ENCODE measurements at places on chromosomes 7 and 10.

- no peak for DNase-seq
These were observed 35.0 kb downstream of the ELFN1 start for GRCh38 chr7:1704811-1705738.

DNA sequence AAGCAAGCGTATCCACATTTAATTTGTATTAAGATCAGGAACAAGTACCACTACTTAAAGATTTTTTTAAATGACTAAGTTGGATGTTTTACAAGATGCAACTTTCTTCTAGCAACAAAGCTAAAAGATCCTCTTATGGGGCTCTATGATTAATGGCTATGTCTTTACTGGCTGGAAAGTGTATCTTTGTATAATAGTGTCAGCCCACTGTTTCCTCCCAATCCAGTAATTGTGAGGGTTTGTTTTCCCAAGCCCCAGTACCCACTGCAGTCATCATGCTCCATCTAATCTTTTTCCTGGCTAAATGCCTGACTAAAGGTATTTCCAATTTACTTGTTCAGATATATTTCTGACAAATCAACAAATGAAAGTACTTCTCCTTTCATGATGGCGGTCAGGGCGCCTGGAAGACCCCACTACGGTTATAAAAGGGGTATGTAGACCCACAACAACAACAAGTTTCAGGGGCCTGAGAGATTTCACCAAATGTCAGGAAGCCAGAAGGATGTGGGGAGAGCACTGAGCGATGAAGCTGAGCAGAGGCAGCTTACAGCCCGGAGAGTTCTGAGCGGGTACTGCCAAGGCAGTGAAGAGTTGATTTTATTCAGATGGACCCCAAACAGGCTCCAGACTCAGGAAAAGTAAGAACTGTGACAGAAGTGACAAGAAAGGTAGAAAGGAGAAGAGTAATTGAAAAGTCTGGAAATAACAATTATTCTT, 222.6 kb upstream of the KLF14 start:
- no peak for DNase-seq

DNA sequence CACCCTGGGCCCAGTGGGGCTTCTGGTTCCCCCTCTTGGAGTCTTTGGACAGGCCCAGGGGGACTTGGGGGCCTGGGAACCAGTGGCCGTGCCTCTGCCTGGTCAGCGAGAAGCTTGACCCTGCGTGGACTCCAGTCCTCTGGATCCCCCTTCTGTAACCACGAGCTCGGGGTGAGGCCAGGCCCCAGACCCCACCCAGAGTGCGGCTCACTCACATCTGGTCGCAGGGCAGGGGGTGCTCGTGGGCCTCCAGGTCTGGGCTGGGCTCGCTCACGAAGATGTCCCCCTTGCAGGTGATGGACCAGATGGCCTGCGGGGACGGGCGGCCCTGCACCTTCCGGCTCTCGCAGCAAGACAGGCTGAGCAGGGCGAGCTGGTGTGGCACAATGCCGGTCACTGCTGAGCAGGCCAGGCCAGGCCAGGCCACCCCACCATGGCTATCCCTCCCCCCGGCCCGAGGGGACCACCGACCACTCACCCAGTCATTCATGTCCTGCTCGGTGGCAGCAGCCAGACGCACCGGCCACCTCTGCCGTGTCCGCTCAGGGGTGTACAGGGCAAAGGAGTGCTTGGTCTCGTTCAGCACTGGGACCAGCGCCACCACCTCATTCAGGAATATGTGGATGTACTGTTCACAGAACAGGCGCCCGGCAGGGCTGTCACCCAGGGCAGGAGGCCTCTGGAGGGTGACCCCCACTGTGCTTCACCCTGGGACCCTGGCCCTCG, 19.7 kb downstream of the BHLHA15 start:
- no peak for DNase-seq

- DNase-seq = no peak
These were observed 3.6 kb downstream of the SMARCD3 start for GRCh38 chr7:151244841-151245346.

- DNase-seq = no peak
These were observed 235.6 kb downstream of the MGMT start for GRCh38 chr10:129702605-129703004.

DNA sequence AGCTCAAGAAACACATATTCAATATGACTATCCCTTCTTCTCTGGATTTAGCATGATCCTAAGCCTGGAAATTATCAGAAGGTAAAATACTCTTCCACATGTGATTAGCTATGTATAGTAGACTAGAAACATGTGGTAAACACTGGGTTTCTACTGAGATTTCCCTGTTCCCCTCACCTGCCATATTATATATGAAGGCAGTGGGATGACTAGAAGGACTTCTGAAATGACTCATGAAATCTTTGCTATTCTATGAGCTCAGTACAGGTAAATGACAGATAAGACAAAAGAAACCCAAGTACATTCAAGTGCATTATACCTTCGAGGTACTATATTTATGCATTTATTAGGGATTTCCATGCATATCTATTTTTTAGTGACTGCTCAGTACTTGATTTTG, 152.9 kb downstream of the DNAJB9 start:
- no peak for DNase-seq

DNA sequence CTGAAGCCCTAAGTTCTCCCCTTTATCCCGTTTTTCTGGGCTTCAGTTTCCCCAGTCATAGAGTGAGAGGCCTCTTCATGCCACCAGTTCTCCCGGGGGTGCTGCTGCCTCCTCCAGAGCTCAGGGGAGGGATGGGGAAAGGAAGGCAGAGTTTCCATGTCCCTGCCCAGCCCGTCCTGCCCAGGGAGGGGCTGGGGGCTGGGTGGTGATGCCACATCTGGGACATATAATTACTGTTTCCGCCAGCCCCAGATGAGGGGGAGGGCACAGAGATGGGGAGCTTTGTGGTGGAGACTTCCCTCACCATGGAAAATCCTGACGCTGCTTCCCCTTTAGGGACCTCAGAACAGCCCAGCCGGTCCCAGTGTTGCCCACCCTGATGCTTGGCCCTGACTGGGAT, 4.1 kb downstream of the AQP1 start:
- no peak for DNase-seq

DNA sequence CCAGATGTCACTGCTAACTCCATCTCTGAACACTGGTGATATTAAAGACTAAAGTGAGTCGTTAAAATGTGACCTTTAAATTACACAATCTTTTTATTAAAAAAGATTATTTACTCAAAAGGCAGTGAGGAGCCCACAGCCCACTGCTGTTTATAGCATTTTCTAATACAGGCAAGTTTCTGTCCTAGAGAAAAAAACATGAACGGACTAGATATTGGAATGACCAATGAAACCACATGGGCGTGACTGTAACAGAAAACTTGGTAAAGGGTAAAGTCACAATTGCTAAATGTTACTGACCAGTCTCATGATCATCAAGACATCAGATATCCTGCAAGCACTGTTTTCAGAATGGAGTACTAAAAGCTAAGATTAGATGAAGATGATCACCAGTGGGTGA, 78.7 kb downstream of the FEZF1 start:
- no peak for DNase-seq

DNA sequence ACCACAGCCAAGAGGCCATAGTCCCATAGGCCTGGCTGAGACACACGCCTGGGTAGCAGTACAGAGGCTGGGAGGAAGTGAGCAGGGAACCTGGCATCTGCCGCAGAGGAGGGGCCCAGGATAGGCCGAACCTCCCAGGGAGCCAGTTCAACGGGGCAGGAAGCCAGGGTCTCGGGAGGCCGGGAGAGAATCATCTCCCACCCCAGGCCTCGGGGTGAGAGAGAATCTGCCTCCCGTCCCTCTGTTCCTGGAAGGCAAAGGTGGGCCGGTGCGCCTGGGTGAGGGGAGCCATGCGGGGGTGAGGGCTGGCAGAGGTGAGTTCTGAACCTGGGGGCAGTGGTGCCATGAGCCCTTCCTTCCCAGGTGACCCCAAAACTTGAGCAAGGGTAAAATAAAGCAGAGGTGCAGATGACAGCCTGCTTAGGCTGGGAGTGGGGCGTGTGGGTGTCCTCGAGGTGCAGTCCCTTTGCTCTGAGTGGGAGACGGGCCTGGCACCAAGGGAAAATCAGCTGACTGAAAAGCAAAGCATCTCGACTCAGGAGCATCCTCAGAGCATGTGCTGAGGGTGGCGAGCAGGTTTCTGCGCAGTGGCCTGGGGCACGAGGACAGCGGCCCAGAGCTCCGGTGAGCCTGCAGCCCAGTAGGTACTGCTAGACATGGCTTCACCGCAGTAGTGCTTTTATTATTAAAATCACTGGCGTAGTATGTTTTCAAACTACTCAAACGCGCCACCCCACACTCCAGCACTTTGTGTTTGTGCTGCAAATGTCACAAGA, 15.5 kb downstream of the AGAP3 start:
- no peak for DNase-seq

- no peak for DNase-seq
These were observed 54.9 kb downstream of the TFPI2 start for GRCh38 chr7:93835702-93836101.
